Activated CD8-positive, alpha-beta T cell treated with anti-CD3 and anti-CD28 coated beads, Interleukin-2, amount 10 ng/mL, durations not matched to agents 7 days and 5 days (primary cell): ENCODE measurements at places on chromosomes 7 and 10.

GRCh38 chr10:122531939-122532338 lies 28.6 kb upstream of the DMBT1 start:
- no peak for DNase-seq

GRCh38 chr7:45720989-45721388 lies 146.8 kb downstream of the ADCY1 start:
- DNase-seq: no peak

- no peak for DNase-seq
Observed at GRCh38 chr7:142301299-142301698, 43.4 kb upstream of the PRSS58 start.

- peak; percentile 50 for DNase-seq
Observed at GRCh38 chr10:7243873-7244272, 167.0 kb downstream of the SFMBT2 start.

GRCh38 chr10:35328404-35329037 lies 7.8 kb upstream of the CCNY start:
- no peak for DNase-seq

DNA sequence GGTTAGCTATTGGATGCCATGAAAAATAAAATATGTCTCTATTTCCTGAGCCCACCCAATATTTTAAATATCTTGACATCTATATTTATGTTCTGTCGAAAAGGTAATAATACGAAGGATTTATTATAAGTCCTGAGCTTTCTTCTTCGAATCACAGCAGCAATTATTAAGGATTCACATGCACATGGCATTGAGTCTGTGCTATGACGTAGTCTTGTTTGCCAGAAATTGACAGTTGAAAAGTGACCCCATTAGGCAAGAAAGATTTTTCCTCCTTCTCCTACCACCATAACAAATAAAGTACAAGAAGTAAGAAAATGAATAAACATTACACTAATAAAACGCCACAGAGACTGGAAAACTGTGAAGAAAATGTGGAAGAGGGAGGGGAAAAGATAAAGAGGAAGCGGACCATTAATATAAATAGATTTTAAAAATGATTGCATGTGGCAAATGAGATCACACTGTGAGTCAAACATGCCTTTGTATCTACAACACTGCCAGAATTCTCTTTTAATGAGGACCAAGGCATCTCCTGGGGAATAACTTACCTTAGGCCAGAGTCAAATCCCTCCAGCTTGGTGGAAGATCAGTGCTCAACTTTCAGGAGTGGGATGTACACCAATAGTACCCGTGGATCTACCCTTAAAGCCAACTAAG lies 21.6 kb downstream of the FZD1 start:
- DNase-seq: no peak

- no peak for DNase-seq
Observed at GRCh38 chr7:121940918-121941317, 68.0 kb downstream of the PTPRZ1 start.

DNA sequence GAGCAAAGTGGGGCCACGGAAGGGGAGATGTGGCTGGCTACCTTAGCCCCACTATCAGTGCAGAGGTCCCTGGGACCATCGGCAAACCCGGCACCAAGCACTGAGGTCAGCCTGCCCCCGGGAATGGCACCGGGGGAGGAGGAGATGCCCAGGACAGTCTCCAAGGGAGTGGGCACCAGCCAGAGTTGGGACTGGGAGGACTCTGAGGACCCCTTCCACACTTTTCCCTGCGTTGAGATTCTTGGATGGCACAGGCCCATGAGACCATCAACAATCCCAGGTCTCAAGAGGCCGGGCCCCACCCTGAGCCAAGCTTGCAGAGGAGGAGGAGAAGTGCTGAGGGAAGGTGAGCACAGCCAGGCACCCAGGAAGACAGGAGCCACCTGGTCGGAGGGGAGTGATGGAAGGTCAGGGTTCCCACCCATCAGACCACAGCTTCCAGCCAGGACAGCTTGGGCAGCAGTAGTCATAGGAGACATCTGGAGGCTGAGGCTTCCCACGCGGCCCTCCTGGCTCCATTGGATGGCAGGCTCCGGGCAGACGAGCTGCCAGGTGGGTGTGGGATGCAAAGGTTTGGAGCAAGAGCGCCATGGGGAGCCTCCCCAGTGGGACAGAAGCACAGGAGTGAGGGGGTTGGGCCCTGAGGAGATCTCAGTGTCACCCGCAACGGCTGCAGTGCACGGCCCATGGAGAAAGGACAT lies 2.6 kb upstream of the OPN4 start:
- DNase-seq: no peak

- no peak for DNase-seq
Observed at GRCh38 chr10:79380125-79380945, 33.1 kb downstream of the PPIF start.

DNA sequence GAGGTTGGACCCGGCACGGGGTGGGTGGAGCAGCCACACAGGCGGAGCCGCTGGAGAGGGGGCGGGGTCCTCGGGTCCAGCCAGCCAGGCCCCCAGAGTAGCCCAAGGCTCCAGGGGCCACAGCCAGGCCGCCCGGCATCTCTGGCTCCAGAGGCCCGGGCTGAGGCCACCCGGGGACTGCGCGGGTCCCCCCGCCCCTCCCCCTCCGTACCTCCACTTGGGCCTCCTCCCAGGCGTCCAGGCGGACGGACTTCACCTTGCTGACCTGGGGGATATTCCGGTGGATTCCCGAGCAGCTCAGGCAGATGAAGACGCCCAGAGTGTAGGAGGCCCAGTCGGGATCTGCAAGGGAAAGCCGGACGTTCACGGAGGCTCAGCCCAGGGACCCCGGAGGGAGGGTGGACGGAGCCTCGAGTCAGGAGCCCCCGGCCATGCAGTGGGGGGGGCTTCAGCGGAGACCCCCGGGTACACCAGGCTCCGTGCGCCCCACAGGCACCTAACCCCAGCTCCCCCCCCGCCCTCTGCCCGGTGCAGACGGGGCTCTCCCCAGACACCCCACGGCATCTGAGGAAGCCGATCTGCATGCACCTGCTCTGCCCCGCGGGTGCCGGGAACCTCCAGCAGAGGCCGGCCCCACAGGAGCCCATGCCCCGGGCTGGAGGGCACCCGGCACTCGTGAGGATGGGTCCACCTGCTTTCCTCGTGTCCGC lies 19.2 kb downstream of the ADAP1 start:
- no peak for DNase-seq

DNA sequence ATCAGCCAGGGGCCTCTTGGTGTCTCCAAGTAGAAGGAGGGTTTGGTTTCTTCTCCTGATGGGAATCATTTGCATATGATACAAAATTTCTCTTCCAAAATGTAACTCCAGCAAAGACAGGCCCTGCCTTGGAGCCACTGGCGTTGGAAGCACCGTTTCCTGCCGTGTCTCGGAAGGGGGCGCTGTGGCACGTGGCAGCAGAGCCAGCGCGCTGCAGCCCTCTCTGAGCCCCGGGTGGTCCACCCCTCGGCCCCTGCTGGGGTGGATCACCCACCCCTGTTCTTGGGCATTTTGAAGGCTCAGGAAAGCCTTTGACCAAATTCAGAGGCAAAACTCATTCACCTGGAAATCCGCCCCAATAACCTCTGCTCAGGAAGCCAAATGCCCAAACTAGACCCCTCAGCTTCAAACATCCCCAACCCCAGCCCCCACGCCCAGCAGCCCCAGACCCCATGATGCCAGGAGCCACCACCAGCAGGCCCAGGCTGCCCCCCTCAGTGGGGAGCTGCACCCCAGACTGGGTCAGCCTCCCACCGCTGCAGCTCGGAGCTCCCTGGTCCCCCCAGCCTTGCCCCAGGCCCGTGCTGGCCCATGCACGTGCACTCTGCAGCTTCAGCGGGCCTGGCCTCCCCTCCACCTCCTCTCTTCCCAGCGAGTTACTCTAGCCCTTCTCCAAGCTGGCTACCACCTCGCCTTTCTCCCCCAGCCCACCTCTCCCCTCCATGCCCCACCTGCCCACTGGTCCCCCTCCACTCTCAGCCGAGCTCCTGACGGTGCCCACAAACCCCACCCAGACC lies 29.5 kb upstream of the ELFN1 start:
- DNase-seq: no peak

DNA sequence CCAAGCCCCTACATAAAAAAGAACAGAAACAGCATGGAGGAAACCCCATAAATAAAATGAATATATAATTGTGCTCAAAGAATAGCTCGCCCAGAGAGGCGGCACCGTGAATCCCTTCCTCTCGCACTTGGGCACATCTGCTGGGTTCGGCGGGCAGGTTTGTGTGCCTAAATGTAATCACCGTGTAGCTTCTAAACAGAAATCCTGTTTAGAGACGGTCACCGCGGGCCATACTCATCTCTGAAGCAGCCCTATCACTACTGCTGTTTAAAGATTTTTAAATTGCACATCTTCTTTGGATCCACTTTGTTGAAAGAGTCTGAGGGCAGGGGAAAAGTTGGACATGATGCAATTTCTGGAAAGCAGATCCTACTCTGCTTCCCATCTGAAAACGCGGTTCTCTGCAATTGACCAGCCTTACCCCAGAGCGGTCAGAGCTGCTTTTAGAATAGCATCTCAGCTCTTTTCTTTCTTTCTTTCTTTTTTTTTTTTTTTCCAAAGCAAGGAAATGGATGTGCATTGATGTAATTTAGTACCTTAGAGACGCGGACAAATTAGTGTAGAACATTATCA lies 6.4 kb downstream of the DRGX start:
- DNase-seq: no peak

DNA sequence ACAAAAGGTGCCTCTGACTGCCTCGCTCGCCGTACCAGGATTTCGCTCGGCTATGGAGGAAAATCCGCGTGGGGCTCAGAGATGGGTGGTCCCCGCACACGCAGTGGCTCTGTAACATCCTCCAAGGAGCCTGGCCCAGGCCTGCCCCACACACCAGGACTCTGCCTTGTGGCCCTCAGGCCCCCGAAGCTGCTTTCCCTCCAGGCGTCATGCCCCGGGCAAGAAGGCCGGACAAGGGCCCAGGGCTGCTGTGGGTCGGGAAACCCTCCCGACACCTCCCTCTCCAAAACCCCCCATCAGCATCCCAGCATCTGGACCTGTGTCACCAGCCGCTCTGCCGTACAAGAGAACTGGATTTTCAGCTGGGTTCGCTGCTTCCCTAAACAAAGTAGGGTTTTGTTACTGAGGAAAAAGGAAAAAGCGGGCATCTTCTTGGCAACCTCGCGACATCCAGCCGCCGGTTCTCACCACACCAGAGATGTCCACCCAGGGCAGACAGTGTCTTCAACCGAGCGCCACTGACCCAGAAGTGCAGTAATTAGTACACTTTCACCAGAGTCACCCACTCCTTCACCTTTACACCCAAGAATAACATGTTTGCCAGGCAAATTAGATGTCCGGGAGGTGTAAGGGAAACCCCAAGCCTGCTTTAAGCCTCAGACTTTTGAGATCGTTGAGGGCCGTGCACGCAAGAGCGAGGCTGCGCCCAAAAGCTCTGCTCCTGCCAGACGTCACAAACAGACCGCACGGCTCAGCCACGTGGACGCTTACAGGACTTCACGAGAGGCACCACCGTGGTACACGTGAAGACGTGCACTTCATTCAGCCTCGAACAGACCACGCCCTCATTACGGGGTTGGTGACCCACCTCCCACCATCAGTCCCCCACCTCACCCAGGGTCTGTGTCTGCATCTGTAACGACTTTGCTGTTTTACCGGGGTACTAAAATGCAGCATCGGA lies 62.2 kb downstream of the DIP2C start:
- no peak for DNase-seq

GRCh38 chr10:4651404-4652037 lies 174.5 kb upstream of the AKR1E2 start:
- no peak for DNase-seq
